A172 (cell line): ENCODE measurements at places on chromosomes 16 and 17.

DNA sequence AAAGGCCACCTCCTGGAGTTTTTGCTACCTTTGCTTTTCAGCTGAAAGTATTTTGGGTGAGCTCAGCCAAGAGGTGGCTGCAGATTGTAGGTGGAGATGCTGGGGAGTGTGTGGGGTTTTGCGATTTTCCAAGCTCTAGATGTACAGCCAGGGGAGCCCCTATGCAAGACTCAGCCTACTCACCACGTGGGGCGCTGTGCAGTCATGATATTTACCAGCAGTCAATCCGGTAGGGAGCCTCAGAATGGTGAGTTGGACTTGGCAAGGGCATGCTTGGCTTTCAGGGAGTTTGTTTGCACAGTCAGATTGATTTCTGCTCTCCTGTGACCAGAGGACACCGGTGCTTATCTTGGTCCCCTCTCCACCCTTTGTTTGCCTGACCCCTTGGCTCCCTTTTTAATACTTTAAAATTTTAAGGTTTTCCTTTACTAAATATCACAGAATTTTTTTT, 175.3 kb downstream of the UTP18 start:
- DNase-seq: peak; percentile 95

- peak; percentile 49 for DNase-seq
Measured at GRCh38 chr17:72978593-72979218, 113.8 kb downstream of the SLC39A11 start.

DNA sequence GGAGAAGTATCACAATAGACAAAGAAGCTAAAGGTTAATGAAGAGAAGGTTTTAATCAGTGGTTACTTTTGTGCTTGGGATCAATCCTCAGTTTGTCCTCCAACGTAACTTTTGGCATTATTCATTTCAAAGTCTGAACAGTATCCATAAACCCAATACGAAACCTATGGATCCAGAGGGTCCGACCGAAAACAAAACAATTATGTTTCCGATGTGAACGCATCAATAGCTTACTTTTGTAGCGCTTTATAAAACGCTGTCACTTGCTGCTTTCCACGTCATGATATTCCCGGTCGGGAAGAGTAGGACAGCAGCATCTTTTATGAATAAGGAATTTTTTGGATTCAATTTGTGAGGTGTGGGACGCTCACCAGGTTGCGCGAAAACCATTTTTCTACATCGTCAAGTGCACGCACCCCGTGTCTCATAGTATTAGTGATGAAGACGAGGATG, 383.8 kb downstream of the ZFHX3 start:
- no peak for DNase-seq

GRCh38 chr17:50865060-50865867, 890 bp downstream of the TOB1 start:
- DNase-seq: peak; percentile 47

GRCh38 chr16:1152651-1153259, at the start of gene CACNA1H:
CACNA1H (plus strand) TSS chr16:1153106; CDS start chr16:1153738, 632 bp downstream.
- no peak for DNase-seq

- no peak for DNase-seq
Measured at GRCh38 chr17:18246880-18247612, 11.5 kb downstream of the FLII start.

- peak; percentile 37 for DNase-seq
Measured at GRCh38 chr17:68310152-68310551, 18.9 kb downstream of the ARSG start.

DNA sequence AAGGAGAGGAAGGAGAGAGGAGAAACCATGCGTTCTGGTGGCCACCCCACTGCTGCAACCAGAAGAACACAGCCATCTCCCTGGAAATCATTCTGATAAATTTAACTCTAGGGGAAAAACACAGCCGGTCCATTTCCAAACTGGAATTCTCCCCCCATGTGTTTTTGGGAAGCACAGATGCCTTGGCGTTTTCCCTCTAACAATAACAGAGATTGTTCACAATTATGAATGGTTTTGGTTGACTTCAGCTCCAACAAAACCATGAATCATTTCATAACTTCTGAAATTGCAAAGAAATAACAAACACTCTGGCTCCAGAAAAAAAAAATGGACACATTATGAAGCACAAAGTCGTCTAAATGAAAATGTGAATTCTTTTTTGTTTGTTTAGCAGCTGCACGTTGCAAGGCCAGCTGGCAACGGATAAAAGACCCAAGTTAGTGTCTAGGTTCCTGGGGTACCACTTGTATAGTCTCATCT, 46.2 kb downstream of the GNAO1 start:
- DNase-seq: no peak

DNA sequence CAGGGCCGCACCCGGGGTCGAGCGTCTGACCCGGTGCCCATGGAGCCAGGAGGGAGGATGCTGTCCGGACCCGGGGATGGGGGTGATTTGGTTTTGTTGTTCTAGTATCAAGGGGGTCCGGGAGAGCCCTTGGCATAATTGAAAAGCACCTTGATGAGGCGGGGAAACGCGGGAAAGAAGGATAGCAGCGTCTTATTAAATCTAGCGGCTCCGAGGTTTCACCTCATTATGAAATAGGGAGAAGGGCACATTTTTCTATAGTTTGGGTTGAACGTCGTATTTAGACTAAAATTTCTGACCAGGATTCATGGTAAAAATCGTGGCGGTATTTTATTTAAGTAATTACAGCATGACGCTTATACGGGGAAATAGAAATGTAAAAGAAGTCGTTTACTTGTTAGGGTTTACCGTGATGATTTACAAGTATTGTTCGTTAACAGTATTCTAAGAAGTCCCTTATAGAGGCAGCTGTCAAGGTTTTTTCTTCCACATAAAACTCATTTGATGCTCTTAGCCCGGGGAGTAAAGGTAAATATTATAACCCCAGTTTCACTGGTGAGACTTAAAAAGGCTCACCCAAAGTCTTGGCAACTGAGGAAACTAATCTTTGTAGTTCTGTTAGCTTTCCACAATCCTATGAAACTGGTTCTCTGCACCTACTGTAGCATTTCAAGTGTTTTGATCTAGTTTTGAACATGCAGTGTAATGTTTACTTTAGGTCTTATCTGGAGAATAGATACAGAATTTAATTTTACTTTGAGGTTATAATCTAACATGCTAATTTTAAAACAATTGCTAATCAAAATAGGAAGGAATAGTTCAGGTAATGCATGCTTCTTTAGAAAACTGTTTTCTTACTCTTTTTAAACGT, 756 bp downstream of the LUC7L3 start:
- no peak for DNase-seq

DNA sequence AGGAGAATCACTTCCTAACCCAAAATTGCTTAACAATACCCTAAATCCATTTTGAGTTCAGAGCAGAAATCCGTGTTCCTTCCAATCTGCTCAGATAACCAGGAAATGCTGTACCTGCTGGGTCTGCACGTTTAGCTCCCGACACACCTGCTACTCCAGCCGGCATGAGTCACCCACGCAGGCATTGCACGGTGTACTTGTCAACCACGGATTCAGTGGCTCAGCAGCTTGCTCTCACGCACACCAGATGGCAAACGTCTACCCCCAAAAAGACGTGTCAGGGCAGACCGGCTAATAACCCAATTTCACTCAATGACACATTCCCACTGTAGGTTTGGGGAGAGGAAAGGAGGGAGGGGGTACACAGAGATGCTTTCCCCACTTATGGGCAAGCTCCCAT, 468.1 kb downstream of the SOX9 start:
- DNase-seq: peak; percentile 44

DNA sequence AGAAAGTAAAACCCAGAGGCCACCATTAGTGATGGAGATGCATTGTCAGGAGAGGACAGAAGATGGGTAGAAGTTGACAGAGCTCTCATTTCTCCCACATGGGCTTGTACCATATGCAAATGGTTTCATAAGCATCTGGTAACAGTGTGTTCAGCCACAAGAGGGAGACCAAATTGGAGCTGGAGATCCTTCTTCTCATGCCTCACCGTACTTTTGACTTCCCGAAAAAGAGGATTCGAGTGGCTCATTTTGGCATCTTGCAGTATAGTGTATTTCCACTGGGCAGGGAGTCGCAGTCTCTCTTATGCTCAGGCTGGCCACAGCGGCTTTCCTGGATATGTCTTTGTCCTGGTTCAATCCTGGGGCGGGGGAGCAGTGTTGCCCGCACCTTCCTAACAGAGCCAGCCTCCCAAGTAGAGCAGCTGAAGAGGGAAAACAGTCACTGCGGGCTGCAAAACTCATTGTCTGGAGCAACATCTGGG, 23.8 kb downstream of the TBC1D3B start:
- no peak for DNase-seq

GRCh38 chr17:17694169-17695081, 13.2 kb downstream of the RAI1 start:
- DNase-seq: peak; percentile 79

DNA sequence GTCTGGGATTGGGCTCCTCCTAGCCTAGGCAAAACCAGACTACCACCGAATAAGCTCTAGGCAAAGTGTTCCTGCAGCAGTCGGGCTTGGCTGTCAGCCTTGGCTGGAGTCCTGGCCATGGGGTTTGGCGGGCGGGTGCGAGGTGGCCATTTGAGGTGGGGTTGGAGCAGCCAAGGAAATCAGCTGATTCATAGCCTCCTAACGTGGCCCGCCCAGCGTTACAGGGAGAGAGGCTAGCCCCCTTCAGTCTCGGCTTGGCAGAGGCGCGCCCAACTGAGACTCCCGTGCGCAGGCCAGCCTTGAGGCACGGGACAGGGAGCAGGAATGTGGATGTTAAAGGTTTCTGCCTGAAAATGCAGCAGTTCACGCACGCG, 1.9 kb downstream of the PMP22 start:
- DNase-seq: peak; percentile 66

GRCh38 chr16:10959161-10959560, 14.8 kb downstream of the CLEC16A start:
- no peak for DNase-seq
